ENCODE measurements at places on chromosomes 7 and 10.
A peak's percentile ranks its signal among the peaks of the same experiment; 100 is the strongest.

DNA sequence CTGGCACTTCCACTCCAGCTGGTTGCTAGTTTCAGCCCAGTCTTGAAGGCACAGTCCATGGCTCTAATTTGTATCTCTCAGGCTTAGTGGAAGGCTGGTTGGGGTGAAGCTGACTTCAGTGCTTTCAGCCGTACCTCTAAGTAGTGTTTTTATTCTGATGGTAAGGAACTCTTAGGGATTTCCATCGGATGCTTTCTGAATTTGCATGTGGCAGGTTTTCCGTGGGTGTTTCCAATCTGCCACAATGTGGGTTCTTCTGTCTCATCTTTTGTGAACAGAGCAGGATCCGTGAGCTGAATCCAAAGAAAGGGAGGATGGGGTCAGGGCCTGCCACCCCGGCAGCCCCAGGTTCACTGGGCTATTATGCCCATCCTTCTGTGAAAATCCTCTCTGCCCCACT lies 607.9 kb upstream of the MKI67 start:
- no peak for DNase-seq

DNA sequence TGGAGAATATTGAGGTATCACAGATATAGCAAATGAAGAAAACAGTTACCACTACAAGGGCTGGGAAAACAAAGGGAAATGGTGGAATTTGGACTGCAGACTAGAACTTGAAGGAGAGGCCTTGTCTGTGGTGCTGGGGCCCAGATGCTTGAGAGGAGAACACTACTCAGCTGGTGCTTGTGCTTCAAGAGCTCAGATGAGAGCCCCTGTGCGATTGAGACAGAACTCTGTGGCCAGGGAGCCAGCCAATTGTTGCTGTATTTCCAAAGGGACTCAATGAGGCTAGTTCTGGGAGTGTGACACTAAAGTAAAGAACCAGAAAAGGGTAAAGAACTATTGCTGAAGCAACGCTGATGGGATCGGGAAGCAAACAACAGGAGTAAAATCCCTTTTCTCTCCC lies 406.5 kb upstream of the SEMA3D start:
- no peak for DNase-seq

DNA sequence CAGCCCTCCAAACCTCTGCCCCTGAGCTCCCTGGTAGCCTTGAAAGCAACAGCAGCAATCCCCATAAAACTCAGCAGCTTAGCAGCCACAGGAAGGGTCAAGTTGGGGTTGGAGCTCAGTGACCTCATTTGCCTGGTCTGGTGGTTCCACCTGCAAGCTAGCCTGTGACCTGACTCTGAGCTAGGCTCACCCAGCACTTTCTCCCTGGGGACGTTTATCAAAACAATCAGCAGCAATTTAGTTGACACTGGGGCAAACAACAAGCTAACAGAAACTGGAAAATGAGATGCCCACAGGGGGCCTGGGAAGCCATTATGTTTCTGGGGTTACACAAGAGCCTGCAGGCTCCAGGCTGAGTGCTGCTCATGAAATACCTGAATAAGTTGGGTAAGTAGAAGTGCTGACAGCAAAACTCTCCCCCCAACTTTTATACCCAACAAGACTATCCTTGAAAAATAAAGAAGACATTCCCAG lies 22.4 kb upstream of the CRYGN start:
- DNase-seq, result no peak

GRCh38 chr10:78956391-78956790 lies 112.4 kb upstream of the ZMIZ1 start:
- DNase-seq, result no peak

DNA sequence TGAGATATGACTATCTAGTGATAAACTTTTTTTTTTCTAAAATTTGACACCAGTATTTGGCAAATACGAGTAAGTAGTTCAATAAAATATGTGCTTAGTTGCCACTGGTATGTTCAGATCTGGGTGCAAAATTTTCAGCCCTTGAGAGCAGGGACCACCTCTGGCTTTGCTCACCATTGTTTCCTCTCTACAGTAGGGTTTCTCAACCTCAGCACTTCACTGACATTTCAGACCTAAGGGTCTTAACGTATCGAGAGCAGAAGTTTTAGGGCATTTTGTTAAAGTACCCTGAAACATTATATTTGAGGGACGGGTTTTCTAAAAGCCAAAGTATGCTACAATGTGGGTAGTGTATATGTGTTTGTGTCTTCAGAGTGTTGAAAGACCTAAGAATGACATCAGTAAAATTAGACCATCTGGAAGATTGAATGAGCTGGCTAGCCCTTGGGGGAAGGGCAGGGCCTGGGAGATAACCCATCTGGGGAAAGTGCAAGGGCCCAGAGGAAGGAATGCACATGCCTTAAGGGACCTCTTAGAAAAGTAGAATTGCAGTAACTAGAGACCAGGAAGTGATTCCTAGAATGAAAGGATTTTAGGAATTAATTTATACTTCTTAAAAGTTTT lies 11.8 kb downstream of the BZW2 start:
- DNase-seq, result peak; percentile 76

- no peak for DNase-seq
Observed at GRCh38 chr10:87722716-87723115, 63.0 kb downstream of the PAPSS2 start.

DNA sequence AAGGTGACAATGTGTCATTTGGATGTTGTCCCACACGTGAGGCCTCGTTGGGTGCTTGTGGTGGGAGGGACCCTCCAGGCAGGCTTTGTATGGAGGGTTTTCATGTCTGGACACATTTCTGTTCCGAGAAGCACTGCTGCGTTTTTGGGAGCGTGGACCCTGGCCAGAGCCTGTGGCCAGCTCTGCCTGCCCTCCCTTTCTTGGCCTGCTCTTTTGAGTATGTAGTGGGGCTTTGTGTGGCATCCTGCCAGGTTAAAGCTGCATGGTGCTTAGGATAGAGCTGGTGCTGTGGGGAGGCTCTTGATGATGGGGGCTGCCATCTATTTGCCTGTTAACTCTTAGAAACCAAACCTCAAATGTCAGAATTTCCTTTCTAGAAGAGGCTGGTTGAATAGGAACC lies 45.7 kb downstream of the GLRX3 start:
- no peak for DNase-seq

DNA sequence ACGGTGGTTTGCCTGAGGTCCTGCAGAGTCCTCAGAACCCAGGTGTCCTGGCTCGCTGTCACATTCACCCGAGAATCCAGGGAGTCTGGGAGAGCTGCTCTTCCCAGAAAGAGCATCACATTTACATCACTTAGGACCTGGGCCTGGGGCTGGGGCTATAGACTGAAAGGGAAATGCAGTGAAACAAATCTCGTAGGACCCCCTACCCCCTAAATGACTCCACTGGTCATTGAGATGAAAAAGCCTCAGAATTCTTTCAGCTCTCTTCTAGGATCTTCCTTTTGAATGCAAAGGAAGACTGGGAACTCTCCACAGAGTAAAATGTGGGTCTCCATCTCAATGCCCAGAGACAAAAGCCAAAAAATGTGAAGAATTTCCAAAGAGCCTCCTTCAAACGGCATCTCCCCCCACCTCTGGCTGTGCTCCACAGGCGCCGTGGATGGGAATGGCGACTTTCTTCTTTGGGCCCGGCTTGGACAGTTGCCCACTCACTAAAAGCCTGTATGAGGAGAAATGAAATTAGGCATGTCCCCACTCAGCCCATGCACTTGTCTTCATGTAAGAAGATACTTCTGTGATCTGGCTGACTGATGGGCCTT lies 49.0 kb upstream of the PODXL start:
- DNase-seq, result no peak

DNA sequence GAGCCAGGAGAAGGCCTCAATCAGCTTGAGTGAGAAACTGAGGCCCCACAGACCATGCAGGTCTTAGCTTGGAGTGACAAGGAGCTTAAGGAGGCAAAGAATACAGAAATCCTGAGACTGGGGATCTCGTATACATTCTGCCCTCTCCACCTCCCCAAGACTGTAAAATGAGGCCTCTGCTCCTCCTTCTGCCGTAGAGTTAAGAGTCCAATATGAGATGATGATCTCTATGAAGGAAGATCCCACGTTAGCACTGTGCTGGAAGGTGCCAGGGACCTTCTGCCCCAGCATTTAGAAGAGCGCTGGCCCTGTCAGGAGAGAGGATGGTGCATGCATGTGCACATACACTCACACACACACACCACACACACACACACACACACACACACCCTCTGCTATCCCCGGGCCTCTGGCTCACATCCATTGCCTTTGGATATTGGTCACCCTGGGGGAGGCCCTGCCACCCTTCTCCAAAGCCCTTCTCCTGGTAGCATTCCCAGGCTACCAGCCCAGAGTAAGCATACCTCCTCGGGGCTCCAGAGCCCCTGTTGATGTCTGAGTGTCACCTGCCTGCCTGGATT lies 15.0 kb downstream of the ZCCHC24 start:
- DNase-seq, result no peak

GRCh38 chr10:74923556-74923955 lies 97.2 kb downstream of the KAT6B start:
- DNase-seq, result no peak

DNA sequence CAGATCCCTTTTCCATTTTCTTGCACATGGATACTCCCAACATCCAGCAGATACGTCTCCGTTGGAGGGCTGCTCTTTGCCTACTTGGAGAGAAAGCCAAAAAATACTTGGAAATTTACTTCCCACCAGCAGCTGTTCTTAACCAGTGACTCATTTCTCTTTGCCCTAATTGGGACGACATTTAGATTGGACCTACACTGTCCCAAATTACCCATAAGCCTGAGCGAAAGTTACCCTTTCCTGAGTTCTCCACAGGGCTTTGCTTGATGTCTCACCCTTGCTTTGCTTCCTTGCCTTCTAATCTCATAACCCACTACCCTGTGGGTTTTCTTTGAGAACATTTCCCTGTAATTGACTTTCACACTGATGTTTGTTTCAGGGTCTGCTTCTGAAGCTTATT lies 48.1 kb downstream of the SAMD8 start:
- no peak for DNase-seq

GRCh38 chr10:80462299-80462980 lies 8.3 kb downstream of the TSPAN14 start:
- DNase-seq, result peak; percentile 84

DNA sequence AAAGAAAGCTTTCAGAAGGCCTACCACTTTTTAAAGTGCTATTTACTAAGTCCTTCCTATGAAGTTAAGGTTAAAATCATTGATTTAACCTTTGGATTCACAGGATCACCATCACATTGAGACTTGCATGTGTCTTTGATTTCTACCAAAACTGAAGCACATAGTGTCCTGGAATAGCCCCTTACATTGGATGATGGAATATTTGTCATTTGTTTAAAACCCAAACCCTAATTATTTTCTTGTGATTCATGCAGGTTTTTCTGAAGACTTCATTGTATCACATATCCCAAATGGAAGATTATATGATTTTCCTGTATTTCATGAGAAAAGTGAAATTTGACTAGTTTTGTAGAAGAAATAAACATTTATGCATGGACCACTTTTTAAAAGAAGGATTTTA lies 3.3 kb downstream of the SEMA3A start:
- DNase-seq, result no peak

- DNase-seq, result no peak
Observed at GRCh38 chr10:1074052-1074747, 18.0 kb downstream of the WDR37 start.

DNA sequence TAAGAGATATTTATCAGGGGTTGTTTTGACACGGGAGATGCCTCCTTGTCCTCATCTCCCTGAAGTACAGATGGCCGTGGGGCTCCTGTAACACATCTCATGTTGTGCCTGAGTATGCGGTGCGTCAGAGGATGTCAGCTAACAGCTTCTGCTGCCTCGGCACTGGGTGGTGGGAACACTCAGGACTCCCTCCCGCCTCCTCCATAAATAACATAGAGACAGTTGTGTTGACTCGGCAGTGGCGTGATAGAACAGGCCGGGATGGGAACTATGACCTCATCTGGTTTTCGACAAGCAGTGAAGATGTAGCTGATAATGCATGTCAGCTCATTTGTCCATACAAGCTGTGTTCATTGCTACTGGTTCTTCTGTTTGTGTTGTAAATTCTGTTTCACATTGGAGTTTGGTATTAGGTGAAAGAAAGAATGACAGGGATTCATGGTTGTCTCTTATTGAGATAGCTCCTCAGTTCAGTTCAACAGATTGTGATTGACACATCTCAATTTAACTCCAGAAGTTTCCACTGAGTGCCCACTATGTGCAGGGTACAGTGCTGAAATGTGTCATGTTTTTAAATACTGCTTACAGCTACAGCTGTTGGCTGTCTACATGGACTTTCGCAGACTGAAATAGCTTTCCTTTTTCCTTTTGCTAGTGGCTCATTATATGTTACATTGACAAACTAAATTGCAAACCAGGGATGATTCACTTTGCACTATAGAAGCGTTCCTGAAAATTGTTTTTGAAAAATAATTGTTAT lies 87.4 kb downstream of the CHN2 start:
- no peak for DNase-seq

DNA sequence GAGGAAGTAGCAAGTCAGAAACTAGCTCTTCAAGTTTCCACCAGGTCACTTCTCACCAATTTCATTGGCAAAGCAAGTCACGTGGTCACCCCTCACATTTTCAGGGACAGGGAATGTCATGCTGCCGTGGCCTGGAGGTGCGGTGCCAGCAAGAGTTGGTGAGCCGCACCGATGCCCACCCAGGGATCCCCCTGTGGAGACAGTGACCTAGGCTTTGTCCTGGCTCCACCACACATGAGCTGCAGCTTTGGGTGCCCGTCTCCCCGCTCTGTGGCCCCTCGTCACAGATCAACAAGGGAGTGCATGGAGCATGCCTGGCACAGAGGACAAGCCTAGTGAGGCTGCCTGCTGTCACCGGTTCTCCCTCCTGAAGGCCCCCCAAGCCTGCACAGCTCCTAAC lies 226.7 kb upstream of the PPP2R2D start:
- no peak for DNase-seq

GRCh38 chr7:112084520-112084971 lies 121.7 kb downstream of the DOCK4 start:
- peak; percentile 71 for DNase-seq

DNA sequence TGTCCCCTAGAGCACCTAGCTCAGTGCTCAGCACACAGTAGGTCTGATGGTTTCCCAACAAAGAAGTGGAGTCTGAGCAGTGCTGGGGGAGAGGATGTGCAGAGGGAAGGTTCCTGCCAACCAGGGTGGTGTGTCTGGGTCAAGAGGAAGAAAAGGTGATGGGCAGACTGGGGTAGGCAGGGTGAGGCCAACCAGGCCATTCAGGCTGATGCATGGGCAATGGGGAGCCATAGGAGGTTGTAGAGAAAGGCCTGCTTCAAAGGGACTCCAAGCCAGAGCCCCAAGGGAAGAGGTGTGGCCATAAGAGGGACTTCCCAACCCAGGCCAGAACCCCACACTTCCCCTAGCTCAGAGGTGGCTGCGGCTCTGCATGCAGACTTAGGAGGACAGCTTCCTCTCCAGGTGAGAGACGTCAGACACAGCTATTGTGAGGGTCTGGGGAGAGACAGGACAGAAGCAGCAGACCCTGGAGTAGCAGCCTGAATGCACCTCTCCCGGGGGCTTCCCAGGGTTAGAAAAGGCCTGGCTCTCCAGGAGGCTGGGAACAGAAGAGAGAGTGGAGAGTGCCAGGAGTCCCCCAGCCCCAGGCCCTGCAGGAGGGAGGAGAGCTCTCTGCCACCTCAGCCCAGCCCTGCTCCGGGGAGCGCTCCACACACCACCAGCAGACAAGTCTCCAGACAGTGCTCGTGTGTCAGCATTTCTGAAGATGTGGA lies 87.4 kb upstream of the ZMIZ1 start:
- no peak for DNase-seq

- no peak for DNase-seq
Observed at GRCh38 chr10:127578259-127578960, 29.3 kb downstream of the NPS start.
